ENCODE measurements at places on chromosomes 16 and 17. TPM values are rescaled to one million over a fixed set of nuclear protein-coding genes. Genes with fewer than 3 reads are reported as not detected.
A peak's percentile ranks its signal among the peaks of the same experiment; 100 is the strongest.

NETO2 gene
- total RNA-seq: 7.4 TPM

TEX19 gene
- not detected for total RNA-seq

WSCD1 gene
- 29.5 TPM for total RNA-seq

- no peak for DNase-seq
Observed at GRCh38 chr17:75191584-75191983, 8.8 kb upstream of the SUMO2 start.

DNA sequence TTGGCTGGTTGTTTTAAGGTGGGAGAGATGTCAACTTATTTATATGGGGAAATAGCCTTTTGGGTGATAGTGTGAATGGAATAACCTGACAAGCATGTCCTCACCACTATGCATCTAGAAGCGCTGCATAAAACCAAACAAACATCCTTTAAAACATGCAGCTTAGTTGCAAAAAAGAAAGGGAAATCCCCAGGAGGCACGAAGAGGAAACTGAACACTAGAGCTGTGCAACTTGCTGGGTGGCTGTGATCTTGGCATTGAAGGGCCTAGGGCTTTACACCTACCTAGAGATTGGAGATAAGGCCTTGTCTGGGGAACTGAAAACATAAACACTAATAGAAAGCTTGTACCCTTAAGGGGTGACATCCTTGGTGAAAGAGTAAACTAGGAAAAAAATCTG lies 7.3 kb downstream of the C16orf54 start:
- DNase-seq: no peak

DNA sequence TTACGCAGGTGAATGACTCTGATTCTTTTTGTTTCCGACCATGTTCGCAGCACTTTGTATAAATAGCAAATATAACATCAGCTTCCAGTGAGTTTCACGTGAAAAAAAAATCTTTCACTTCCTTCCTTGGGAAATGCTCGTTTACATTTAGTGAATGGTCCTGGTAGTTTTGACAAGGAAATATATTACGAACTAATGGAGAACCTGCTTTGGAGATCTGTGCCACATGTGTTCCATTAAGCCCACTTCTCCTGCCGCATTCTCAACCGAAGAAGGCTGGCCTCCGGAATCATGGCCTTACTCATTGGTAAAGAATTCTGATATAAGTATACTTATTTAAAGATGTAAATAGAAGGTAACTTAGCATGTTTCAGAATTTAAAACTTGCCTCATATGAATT lies 3.6 kb downstream of the CRAMP1 start:
- no peak for DNase-seq

DNA sequence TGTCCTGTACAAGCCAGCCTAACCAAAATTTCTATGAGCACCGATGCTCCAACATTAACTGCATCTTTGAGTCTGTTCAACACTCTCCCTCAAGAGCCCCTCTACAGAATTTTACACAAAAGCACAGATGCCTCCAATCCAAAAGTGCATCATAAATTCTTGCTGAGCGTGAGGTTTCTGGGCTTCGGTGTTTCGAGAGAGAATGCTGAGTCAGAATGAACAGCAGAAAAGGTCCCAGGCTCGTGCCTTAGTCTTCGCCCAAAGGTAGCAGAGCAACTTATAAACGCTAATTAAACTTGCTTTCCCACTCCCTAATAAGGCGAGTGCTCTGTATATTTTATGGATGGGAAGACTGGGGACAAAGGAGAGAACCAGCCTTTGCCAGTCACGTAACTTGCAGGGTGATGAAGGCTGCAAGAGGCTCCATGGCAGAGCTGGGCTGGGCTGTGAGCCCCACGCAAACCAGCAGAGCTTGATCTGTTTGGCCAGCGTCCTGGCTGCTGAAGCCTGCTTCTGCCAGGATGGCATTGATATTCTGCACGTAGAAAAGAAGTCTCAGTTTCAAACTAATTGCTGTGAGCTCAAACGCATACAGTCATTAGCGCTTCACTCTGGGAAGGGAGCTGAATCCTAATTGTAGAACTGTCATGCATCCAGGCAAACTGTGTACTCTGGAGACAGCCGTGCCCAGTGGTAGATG lies 138.5 kb downstream of the DNAH9 start:
- DNase-seq: peak; percentile 3

DNA sequence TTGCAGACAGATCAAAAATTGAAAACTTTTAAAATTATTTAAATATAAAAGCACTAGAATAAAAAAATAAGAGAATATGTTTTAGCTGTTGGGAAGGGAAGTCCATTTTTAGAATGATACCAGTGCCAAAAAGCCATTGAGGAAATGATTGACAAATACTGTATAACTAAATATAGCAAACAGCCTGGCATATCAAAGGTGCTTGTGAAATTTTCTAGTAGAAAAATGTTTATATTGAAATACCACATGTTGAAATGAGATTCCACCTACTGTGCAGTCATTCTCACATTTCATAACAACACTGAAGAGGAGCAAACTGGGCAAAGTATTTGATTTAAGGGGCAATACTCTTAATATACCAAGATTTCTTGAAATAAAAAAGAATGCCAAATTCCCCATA lies 183.5 kb downstream of the PHKB start:
- DNase-seq: no peak

- DNase-seq: no peak
Observed at GRCh38 chr16:27433636-27434035, 31.7 kb downstream of the IL21R start.

DNA sequence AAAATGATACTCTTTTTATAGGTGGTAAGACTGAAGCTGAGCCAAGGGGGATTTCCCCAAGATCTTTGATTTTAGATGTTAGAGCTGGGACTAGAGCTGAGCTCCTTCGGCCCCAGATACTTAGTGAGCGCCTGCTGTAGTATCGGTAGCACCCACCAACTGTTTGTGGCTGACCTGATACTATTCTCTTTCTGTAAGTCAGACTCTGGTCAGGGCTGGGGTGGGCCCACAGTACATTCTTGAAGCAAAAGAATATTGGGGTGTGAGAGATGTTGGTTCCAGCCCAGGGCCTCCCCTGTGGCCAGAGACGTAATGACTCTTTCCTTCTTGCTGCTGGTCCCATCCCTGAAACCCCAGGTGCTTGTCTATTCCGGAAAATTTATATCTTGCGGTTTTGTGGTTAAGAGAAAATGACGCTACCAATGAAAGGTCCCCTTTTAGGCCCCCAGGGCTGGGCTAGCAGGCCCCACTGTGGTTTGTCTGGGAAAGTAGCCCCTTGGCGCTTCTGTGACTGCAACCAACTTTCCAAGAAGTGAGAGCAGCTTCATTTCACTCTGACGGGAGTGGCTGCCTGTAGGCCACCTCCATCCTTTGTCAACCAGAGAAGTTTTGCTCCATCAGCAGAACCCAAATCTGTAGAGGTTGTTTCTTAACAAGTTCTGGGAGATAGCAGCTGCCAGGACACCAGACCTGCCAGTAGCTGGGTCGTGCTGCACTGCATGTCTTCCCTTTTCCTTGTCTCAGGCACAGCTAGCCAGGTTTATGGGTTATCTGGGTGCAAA lies 86.4 kb upstream of the LGALS9 start:
- DNase-seq: no peak

DNA sequence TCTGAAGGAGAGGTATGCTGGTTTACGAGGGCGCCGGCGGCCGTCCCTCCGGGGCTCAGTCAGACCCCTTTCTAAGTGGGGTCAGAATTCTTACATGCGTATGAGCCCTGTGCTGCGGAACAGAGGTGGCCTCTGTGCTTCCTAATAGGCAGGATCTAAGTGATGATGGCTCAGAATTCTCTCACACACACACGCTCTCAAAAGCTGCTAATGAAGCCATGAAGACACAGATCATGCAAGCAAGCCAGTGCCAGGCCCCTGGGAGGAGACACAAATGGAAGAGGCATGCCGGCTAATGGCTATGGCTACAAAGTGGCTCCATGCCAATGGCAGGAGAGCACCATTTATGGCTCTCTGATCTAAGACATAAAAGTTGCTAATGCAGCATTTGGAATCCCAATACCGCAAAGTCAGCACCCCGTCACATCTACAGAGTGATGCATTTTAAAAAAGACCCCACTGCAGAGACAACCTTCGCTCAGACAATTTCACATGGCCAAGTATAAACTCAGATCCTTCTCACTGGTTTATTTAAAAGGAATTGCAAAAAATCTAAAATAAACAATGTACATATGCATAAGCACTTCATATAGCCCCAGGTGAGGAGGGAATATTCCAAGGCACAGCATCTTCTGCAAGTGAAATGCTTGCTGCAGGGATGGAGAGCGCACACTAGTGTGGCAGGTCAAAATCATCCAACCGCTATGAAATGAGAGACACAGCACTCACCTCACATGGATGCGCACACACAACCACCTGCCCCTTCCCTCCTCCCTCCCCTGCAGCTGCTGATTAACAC lies 24.5 kb downstream of the NPLOC4 start:
- DNase-seq: no peak

GRCh38 chr17:34397265-34397664 lies 34.2 kb upstream of the CCL1 start:
- DNase-seq: no peak

- no peak for DNase-seq
Observed at GRCh38 chr16:12390644-12391043, 413.0 kb downstream of the CPPED1 start.

DNA sequence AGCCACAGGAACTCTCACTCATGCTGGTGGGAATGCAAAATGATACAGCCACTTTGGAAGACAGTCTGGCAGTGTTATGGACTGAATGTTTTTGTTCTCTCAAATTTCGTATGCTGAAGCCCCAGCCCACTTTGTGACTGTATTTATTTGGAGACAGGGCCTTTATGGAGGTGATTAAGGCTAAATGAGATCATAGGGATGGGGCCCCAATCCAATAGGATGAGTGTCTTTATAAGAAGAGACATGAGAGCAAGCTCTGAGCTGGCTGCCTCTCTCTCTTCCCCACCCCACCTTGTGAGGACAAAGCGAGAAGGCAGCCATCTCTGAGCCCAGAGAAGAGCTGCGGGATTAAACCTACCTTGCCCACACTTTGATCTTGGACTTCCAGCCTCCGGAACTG lies 21.9 kb upstream of the RAI1 start:
- DNase-seq: no peak

Measured in tongue (tissue), 3 donors.